CD4-positive, alpha-beta memory T cell (primary cell): ENCODE measurements at places on chromosomes 11 and 22. TPM values are rescaled to one million over a fixed set of nuclear protein-coding genes. Genes with fewer than 3 reads are reported as not detected.

Gene CPT1B
- total RNA-seq, result 68.0 TPM

Gene RIMBP3C
- 4.5 TPM for total RNA-seq

Gene CXCR5
- total RNA-seq, result 21.1 TPM

Gene EED
- total RNA-seq, result 47.1 TPM

DNA sequence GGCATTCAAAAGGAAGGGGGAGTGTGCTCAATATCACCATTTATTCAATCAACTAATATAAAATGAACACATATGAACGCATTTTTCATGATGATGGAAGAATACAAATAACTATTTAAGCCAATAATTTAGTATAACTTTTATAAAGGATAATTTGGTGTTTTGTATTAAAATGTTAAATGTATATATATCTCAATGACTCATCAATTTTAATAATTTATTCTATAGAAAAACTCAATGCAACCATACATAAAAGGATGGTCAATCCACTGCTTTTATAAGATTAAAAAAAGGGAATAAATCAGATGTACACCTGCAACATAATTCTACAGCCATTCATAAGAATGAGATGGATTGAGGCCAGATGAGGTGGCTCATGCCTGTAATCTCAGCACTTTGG lies 50.6 kb downstream of the PICALM start:
- no peak overlapping the region for H3K27ac ChIP-seq
- no peak overlapping the region for H3K4me3 ChIP-seq
- H3K27me3 ChIP-seq, result no peaks in the 10 kb centered on the region

DNA sequence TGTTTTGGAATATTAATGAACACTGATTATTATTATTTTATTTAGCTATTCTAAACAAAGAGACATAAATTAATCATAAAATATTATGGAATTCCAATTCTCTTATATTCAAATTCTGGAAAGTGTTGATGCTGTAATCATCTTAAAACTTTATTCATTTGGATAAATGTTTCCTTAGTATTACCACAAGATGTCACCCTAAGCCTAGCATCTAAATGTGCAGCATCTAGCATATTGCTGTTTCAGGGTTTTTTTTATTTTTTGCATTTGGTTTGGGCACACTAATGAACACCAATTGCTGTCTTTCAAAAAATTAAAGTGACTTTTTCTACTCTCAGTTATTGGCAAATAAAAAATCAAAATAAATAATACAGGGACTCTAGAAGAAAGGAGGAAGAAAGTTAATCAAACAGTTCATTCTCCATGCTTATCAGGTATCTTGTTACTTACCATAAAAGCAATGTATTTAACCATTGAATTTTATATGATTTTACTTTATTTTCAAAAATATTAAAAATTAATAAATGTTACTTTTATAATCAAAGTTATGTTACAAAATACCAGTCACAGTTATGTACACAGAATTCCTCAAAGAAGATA lies 31.8 kb downstream of the DLG2 start:
- H3K4me1 ChIP-seq, result no peaks in the 10 kb centered on the region
- DNase-seq, result no peak
- H3K27me3 ChIP-seq, result no peaks in the 10 kb centered on the region
- H3K4me3 ChIP-seq, result no peak overlapping the region
- no peaks in the 10 kb centered on the region for H3K36me3 ChIP-seq

DNA sequence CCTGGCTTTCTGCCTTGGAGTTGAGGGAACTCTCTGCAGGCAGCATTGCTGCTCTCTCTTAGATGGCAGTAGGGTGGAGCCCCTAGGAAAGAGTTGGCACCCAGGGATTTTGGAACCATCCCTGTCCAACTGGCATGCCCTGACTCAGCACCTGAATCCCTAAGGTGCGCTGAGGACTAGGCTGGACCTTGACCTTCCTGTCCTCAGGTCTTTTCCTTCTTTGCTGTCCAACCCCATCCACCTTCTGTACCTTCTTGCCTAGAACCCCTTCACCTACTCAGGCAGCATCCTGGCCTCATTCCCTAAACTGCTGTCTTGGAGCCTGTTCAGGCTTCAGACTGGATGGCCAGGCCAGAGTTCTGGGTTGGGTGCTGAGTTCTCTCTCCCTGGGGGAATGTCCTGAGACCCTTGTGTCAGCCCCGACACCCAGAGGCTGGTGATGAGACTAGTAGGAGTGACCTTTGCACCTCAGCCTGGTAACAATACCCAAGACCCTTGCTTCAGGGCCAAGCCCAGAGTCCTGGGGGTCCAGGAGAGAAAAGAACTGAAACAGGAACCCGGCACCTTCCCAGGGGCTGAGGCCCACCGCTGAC lies 2.5 kb upstream of the POLD4 start:
- no peaks in the 10 kb centered on the region for H3K27me3 ChIP-seq
- H3K4me3 ChIP-seq, result no peak overlapping the region
- H3K4me1 ChIP-seq, result peaks cover 49% of the 10 kb centered on the region
- H3K36me3 ChIP-seq, result peaks cover 3% of the 10 kb centered on the region
- no peak for DNase-seq
